ENCODE measurements at places on chromosomes 5 and 9. TPM values are rescaled to one million over a fixed set of nuclear protein-coding genes. Genes with fewer than 3 reads are reported as not detected.

Gene LRRC70
- 0.55 TPM for total RNA-seq

Gene SLC2A8
- total RNA-seq: 38.4 TPM

Gene PKD2L2
- not detected for total RNA-seq

Gene SPAAR
- not detected for total RNA-seq
